Testis (tissue), 5 donors: ENCODE measurements at places on chromosomes 1 and 21. TPM values are rescaled to one million over a fixed set of nuclear protein-coding genes. Genes with fewer than 3 reads are reported as not detected.

SAMSN1 gene
- 1.7 TPM for total RNA-seq

ESRRG gene
- total RNA-seq: 0.93 TPM

CHML gene
- 26.2 TPM for total RNA-seq

RPS27 gene
- 1,544 TPM for total RNA-seq

DNA sequence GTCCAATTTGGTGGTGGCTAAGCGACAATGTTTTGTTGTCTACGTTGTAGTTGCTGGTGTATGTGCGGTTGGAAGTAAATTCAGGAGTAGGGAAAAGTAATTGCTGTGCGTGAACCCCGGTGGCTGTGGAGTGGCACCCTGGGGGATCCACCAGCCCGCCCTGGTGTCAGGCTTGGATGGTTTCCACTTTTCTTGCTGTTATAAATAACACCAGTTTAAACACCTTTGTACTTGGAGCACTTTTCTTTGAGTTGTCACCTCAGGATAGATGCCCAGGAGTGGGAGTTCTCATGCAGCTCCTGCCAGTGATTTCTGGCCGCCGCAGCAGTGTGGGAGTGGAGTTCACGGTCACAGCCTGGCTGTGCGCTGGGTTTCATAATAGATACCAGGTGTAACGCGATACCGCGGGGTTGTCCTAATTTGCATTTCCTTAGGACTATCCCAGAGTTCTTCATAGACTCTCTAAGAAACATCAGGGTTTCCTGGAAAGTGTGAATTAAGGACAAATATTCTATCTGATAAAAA, 12.8 kb upstream of the TMEM200B start:
- peak; percentile 87 for DNase-seq

DNA sequence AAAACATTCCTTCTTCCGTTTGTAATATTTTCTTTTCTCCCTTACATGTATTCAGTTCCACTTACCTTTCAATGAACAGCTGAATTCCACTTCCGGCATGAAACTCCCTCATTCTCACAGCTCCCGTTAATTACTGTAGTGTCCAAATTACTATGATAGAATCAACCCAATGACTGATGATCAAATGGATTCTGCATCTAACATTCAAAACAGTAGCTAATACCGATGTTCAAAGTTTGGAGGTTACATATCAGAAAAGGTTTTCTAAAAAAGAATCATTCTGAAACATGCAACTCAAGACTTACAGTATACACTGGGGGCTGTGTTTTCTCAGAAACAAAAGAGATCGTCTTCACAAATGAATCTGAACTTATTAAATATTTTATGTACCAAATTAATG, 77.2 kb downstream of the PTPRC start:
- DNase-seq: no peak

- DNase-seq: no peak
These were observed 8.4 kb downstream of the LGR6 start for GRCh38 chr1:202201971-202202370.

- DNase-seq: no peak
These were observed 35.4 kb downstream of the VANGL1 start for GRCh38 chr1:115677182-115677555.

DNA sequence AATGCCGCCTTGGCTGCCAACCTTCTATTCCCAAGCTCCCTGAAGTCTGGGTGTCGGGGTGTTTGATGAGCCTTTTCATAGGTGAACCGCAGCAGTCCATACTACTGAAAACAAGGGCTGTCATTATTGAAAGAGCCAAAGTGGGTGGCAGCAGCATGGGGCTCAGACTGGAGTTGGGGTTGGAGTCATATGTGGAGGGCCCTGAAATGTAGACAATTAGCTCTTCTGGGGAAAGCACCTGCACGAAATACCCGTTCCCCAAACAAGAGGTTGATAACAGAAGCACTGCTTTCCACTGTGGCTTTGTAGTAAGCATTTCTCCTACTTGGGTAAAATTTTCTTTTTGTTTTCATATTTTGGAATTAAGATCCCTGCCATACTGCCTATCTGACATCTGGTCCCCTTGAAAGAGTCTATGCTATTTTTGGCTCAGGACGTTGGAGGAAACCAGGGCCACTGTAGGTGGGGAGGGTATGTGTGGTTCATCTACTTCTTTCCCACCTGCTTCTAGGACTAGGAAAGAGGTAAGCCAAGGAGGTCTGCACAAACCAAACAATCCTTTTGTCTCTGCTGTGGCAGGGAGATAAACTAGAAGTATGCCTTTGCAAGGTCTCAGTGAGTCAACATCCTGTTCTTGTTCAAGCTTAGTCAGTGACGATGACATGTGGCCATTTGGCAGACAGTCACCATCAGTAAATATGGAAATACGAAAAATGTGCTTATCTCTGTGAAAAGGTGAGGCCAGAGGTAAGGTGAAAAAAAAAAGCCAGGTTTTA, 197.0 kb upstream of the UBE2U start:
- DNase-seq: no peak

- DNase-seq: no peak
These were observed 1620.3 kb downstream of the MRPL39 start for GRCh38 chr21:23986987-23987386.

GRCh38 chr1:100452641-100453040, 85.3 kb upstream of the GPR88 start:
- DNase-seq: no peak

DNA sequence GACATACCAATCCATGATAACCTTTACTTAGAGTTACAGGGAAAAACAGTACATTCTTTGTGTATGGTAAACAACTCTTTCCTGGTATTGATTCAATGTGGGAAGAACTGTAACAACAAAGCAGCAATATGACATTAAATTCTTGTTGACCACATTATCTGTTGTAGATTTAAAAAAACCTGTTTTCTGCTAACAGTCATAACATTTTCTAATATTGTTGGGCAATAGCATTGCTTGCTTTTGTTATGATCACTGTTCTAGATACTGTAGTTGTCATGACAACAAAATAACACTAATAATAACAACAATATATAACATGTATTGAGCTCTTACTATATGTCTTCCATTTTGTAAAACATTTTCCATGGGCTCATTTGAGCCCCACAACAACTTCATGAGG, 54.2 kb downstream of the PDE4B start:
- DNase-seq: no peak

DNA sequence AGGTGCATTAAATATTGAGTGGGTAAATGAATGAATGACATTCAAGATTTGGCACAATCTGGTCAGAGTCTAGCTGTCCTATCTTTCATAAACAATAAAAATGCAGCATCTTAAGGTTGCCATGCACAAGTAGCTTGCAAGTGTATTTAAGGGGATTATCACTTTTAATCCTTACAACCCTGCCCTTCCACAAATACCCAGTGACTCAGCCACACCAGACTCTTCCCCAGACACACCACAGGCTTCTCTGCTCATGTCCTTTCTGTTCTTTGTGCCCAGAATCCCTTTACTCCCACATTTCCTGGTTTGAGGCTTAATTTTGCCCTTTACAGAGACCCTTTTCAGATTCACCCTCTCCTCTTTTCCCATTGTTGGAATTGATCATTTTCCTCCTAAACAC, 59.8 kb downstream of the KIRREL1 start:
- DNase-seq: no peak

- DNase-seq: no peak
These were observed 47.2 kb upstream of the PRMT6 start for GRCh38 chr1:107009281-107009680.

DNA sequence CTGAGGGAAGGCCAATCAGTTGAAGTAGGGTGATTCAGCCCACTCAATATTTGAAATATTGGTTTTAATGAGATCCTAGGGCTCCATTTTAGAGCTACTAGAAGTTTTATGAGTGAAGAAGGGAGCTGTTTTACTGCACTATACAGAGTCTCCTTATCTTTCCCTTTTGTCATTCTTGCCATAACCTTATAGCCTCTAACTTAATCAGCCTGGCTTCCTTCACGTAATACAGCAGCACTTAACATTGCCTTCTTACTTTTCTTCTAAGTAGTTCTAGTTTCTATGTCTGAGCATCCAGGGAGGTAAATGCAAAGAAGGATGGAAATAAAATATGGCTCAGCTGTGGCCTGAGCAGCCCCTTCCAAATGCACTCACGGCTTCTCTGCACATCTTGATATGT, 299.3 kb downstream of the KIF26B start:
- no peak for DNase-seq

- DNase-seq: peak; percentile 53
These were observed at the start of gene ITLN2 for GRCh38 chr1:160954158-160955104. TSS of gene ITLN2 (minus strand) at chr1:160954809. CDS start at chr1:160954741, 68 bp downstream.

DNA sequence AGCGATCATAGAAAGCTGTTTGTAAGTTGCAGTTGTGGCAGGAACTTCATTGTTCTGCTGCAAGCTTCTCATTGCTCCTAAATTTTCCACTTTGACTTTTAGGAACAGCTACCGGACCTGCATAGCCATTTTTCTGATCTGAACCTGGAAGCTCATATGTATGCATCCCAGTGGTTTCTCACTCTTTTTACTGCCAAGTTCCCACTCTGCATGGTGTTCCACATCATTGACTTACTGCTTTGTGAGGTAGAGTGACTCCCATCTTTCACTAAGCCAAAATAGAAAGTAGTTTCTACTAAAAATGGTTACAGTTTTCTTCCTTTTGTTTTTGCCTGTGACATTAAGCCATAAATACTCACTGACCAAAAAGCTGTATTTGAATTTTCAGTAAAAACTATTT, 254.2 kb downstream of the GPR52 start:
- no peak for DNase-seq
